ENCODE measurements at places on chromosomes 3 and 15. TPM values are rescaled to one million over a fixed set of nuclear protein-coding genes. Genes with fewer than 3 reads are reported as not detected.
A peak's percentile ranks its signal among the peaks of the same experiment; 100 is the strongest.

Gene SORD
- total RNA-seq: 12.1 TPM

Gene CISH
- total RNA-seq: 8.0 TPM

Gene GOLGA6A
- total RNA-seq: not detected

Gene XXYLT1
- 2.6 TPM for total RNA-seq

Gene ST6GAL1
- 67.4 TPM for total RNA-seq

Gene CDC25A
- 0.83 TPM for total RNA-seq

GRCh38 chr3:114404590-114404989, 110.8 kb downstream of the TIGIT start:
- DNase-seq: no peak

- DNase-seq: no peak
Measured at GRCh38 chr15:30065025-30065801, 17.5 kb upstream of the GOLGA8J start.

DNA sequence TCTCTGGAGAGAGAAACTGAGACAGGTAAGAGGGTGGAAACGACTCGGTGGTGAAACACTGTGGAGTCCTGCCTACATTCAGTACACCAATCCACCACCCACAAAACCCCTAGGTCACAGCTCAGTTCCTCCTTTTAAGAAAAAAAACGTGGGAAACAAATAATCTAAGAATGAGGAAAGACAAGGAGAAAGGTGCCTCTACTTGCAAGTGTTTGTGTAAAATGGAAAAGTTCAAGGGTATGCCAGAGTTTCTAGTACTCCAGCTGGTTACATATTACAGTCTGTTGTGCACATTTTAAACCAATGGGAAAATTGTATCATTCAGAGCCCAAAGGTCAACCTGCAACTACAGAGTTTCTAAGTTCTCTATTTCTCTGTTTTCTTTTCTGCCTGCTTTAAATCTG, 32.2 kb downstream of the HGD start:
- no peak for DNase-seq

DNA sequence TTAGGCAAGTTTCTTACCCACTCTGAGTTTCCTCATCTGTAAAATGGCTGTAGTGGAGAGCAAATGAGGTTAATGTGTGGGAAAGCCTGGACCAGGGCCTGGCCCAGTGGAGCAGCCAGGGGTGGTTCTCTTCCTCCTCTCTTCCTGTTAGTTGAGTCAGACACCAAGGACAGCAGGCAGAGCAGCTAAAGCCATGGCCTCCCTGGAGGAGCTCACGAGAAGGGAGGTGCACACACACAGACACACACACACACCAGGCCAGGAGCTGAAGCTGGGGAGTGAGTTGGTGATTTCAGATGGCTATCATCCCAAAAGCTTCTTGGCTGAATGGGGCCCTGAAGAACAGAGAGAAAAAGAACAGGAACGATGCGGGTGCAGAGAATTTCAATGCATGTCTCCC, 33.2 kb upstream of the TSPAN3 start:
- DNase-seq: peak; percentile 57

GRCh38 chr15:97993310-97993738, 32.8 kb downstream of the ARRDC4 start:
- DNase-seq: no peak

GRCh38 chr15:68783226-68784058, 37.3 kb downstream of the ANP32A start:
- DNase-seq: peak; percentile 70

GRCh38 chr3:169509359-169509758, 154.2 kb downstream of the MECOM start:
- no peak for DNase-seq

- DNase-seq: no peak
Measured at GRCh38 chr3:112497897-112498548, 1.2 kb downstream of the BTLA start.

DNA sequence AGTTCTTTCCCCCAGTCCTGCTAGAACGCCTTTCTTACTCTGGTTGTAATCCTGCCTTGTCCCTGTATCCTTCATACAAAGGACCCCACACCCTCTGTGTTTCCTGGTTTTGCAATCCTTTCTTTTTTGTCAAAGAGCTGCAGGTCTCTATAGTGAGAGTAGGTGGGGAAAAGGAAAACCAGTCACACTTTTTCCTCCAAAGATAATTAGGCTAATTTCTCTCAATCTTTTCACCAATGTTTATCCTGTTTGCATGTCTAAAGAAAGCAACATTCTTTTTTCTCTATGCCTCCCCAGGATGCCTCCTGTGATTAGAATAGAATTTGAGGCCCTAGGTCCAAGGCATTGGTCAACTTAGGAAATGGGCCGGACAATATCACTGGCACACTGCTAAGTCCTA, 25.4 kb downstream of the SEMA6D start:
- DNase-seq: no peak

DNA sequence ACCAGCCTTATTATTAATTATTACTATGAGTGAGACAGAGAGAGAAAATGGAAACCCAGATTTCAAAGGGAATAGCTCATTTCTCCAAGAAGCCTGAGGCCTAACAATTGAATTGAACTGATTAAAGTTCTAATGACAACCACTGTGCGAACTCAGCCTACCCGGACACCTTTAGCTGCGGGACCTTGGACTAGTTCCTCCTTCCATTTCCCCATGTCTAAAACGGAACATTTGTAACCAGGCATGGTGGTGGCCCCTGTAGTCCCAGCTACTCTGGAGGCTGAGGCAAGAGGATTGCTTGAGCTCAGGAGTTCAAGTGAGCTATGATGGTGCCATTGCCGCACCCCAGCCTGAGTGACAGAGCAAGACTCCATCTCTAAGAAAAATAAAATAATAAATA, 16.4 kb upstream of the RTP2 start:
- DNase-seq: no peak
